ENCODE measurements at places on chromosomes 7 and 10.

GRCh38 chr10:116574797-116575196 lies 16.0 kb upstream of the PNLIPRP1 start:
- no peak for DNase-seq

GRCh38 chr7:74515276-74515675 lies 61.6 kb downstream of the GTF2IRD1 start:
- no peak for DNase-seq

DNA sequence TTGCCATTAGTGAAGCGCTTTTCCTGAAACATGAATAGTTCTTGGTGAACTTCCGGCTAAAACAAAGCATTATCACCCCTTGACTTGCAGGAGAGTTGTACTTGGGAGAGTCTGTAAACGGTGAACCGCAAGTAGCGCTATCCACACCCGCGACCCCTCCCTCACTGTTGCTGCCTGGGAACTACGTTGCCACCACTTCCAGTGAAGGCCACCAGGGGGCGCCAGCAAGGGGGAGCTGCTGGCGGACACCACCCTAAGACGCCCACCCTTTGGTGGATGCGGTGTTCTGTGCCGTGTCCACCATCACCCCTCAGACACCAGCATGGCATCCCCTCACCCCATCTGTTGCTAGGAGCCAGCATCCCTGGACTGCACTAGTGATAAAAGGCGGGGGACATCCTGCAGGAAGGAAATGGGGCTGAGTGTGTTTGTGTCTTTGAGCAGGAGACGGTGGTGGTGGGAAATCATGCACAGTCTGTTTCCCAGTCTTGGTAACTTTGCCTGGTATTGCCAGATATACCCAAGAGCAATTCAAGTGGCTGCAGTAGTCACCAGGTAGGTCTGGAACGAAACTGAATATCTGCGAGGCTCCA lies 298.2 kb downstream of the FRMD4A start:
- no peak for DNase-seq

DNA sequence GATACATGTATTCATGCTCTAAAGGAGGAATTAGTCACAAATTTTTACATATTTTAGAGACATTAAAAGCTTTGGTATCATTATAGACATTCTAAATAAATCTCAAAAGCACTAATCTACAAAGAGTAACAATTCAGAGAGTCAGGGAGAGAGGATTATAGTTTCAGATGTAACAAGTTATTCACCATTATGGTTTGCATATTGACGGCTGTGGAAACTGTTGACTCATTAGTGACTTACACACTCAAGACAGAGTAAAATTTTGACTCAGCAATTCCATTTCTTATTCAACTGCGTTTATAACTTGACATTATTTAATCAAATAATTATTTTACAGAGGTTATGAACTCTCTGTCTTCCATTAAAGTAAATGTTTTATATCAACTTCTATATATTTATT lies 95.4 kb upstream of the SEMA3C start:
- no peak for DNase-seq

GRCh38 chr10:59709395-59710125 lies at the start of gene SLC16A9:
Gene SLC16A9 (minus strand): TSS chr10:59709850. CDS start chr10:59684291, 25,559 bp downstream.
- DNase-seq, result no peak

- DNase-seq, result no peak
Observed at GRCh38 chr10:35300063-35300699, 36.1 kb upstream of the CCNY start.

DNA sequence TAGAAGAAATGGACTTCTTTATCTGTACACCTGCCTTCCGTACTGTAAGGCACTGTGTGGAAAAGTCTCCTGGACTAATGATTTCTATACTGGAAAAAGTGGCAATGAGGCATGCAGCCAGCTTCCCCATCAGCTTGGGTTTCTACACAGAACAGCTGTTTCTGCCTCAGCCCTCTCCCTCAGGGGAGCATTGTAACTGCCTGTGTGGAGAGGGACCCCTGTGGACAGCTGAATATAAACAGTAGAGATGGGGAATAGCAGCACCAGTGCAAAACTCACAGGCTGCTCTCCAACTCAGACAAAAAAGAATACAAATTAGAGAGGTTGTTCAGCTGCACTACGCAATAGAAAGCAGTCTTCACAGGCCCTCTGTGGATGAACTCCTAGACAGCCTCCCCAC lies 451.3 kb upstream of the MBL2 start:
- no peak for DNase-seq

DNA sequence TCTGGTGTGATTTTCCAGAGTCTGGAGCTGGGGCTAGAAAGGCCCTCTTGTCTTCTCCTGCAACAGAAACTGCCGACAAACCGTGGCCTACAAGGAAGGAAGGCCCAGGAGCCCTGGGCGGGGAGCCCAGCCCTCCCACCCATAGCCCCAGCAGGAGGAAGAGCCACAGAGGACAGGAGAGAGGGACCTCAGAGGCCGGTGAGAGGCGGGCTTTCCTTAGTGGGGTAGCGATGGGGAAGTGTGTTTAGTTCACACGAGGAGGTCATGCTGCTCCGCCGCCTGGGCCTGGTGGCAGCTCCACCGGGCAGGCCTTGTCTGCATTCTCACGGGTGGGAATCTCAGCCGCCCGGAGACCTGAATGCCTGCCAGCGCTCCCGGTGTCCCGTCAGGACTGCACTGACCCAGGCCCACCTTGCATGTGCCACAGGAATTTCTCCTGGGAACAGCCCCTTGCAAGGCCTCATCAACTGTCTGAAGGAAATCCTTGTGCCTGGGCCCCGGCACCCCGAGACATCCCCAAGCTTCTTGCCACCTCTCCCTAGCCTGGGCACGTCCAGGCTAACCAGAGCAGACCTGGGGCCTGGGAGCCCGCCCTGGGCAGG lies 50.9 kb downstream of the ZNF467 start:
- DNase-seq, result no peak

- no peak for DNase-seq
Observed at GRCh38 chr10:6343305-6344010, 140.7 kb downstream of the PFKFB3 start.

DNA sequence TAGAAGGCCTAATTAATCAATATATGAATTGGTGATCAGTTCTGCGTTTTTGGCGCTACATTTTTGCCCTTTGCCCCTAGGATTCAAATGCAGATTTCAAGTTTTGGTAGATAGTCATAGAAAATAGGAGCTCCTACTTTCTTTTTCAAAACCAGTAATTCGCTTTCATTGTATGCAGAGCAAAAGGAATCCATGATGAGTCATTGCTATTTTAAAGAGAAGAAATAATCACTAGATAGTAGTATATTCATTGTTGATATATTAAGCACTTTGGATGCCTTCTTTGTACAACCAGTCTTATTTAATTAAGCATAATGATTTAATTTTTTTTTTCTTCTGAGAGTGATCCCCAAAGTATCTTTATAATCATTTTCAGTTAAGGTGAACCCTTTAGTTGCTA lies 50.3 kb downstream of the CSTF2T start:
- DNase-seq, result no peak

- no peak for DNase-seq
Observed at GRCh38 chr7:51301806-51302205, 14.8 kb downstream of the COBL start.

GRCh38 chr7:85851571-85852193 lies 664.8 kb upstream of the SEMA3D start:
- no peak for DNase-seq

DNA sequence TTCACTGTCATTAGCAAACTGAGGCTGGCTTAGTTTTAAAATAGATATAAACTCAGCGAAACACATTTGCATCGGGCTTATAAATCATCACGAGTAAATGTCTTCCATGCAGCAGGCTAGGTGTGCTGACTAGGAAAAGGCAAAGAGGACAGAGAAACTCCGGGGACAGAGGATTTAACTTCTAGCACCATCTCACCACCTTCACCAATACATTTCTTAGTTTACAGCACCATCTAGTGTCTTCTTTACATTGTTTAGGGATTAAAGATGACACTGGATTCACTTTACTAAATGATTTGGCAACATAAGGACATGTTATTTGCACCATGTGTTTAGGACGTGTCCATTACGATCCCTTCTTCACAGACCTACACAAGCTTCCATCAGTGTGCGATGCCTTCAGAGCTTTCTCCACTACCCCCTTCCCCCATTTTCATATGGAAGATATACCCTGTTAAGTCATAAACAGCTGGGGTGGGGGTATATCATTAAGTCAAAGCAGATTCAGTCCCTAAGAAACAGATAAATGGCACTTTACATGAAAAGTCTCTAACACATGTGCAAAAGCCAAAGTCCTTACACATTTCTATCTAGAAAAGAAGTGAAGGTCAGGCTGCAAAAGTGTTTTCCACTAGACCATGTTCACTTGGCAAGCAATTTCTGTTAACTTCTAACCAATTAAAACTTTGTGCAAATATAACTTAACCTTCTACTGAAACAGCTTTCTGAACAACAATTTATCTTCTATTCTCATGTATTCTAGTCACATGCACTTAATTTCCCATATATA lies 103.3 kb downstream of the GRB10 start:
- no peak for DNase-seq

- DNase-seq, result no peak
Observed at GRCh38 chr7:117251687-117252086, 71.2 kb downstream of the WNT2 start.

GRCh38 chr7:10121631-10122030 lies 852.0 kb upstream of the PHF14 start:
- DNase-seq, result no peak

DNA sequence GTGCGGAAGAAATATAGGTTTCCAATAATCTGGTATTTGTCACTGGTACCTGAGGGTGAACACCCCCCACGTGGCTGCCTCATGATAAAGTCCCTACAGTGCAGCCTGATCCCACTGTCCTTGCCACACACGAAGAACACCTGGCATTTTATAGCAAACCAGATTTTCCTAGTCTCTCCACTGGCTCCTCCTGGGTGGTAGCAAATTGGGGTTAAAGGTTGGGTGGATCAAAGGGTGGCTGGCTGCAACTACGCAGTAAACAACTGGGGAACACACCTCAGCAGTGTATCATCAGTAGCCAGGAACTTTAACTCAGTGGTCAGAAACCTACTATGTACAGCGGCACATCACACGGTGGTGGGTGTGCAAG lies 10.3 kb downstream of the SEPHS1 start:
- DNase-seq, result no peak

- DNase-seq, result no peak
Observed at GRCh38 chr7:130087364-130087763, 17.0 kb downstream of the KLHDC10 start.

GRCh38 chr7:27170426-27171324 lies 3.4 kb downstream of the HOXA10 start:
- DNase-seq, result no peak

DNA sequence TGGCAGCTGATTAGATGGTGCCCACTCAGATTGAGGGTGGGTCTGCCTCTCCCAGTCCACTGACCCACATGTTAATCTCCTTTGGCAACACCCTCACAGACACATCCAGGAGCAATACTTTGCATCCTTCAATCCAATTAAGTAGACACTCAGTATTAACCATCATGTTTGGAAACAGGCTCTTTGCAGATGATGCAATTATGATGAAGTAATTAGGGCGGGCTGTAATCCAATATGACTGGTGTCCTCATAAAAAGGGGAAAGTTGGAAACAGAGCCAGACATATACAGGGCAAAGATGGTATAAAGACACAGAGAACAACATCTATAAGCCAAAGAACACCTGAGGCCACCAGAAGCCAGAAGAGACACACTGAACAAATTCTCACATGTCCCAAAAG lies 658.6 kb downstream of the CCSER2 start:
- no peak for DNase-seq

- DNase-seq, result no peak
Observed at GRCh38 chr7:36575832-36576231, 148.5 kb downstream of the AOAH start.

Data from GDM1 (cell line).